ENCODE measurements at places on chromosomes 16 and 17.
A peak's percentile ranks its signal among the peaks of the same experiment; 100 is the strongest.

GRCh38 chr17:32722733-32723132 is 154.2 kb downstream of the MYO1D start:
- DNase-seq, result no peak

- DNase-seq, result no peak
Observed at GRCh38 chr17:79201119-79201518, 126.5 kb downstream of the ENGASE start.

GRCh38 chr17:65888649-65889048 is 303.3 kb downstream of the CEP112 start:
- no peak for DNase-seq

GRCh38 chr16:86025706-86026105 is 126.7 kb downstream of the IRF8 start:
- DNase-seq, result no peak

GRCh38 chr17:4345581-4346252 is 20.8 kb downstream of the UBE2G1 start:
- DNase-seq, result no peak

GRCh38 chr17:39196808-39197291 is 619 bp downstream of the CACNB1 start:
- DNase-seq, result no peak

DNA sequence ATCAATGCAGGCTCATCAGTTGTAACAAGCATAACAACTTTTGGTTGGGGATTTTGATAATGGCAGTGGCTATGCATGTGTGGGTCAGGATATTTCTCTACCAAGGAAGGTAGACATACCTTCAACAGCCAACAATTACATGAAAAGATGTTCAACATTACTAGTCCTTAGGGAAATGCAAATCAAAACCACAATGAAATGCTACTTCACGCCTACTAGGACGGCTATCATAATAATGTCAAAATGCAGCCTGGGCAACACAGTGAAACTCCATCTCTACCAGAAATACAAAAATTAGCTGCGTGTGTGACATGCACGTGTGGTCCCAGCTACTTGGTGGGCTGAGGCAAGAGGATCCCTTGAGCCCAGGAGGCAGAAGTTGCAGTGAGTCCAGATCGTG is 7.3 kb upstream of the SLC5A10 start:
- no peak for DNase-seq

DNA sequence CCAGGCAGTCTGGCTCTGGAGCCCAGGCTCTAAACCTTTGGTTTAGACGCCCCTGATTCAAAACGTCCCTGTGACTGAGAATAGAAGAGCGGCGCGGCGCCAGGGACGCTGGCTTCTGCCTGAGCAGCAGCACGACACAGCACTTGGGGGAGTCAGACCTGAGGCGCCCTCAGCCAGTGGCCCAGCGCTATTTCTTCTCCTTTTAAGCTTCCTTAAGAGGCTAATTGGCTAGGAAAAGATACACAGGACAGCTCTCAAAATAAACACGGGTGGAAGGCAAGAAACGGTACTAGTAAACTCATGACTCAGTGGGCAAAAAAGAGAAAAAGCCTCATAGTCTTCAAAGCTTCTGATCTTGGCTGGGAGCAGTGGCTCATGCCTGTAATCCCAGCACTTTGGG is 34.9 kb downstream of the GTF3C1 start:
- no peak for DNase-seq

DNA sequence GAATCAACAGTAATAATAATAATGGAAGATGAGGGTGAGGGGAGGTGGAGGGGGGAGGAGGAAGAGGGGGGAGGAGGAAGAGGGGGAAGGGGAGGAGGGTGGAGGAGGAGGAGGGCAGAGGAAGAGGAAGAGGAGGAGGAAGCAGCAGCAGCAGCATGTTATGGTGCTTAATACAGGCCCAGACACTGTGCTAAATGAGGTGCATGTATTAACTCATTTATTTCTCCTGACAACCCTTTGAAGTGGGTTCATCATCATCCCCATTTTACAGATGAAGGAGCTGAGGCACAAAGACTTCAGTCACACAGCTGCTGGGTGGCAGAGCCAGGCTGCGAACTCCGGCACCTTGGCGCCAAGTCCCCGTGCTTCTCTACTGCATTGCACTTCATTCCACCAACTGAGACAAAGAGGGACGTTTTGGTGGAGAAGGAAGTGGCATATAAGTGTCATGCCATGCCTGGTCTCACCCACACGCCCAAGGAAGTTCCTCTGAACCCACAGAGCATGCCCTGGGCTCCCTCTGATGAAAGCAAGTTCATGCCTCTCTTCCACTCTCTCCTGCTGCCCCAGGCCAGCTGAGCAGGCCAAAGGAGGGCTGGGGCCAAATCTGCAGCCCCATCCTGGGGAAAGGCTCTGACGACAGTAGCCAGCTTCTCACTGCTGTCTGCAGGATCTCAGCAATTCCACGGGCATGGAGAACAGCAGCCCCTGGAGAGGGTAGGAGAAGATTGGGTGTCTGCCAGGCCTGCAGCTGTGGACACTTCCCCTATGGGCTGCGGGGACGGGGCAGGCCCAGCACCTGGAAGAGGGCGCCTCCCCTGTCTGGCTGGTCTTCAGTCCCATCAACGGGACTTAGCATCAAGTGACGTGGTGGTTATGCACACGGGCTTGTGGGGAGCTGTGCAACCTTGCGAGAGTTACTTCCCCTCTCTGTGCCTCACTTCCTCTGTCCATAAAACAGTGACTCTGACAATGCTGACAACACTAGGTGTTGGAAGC is 21.8 kb downstream of the XYLT1 start:
- no peak for DNase-seq

DNA sequence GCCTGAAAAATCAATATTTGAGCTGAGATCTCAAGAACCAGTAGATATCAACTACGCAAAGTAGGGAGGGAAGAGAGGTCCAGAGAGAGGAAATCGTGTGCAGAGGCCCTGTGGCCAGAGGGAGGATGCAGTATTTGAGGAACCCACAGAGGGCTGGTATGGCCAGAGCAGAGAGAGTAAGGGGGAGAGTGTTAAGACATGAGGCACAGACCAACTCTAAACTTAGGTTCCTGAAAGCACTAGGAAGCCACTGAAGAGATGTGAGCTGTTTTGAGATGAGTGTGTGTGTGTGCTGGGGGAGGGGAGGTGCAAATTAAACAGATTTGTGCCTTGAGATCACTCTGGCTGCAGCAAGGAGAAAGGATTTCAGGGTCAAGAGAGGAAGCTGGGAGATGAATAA is 10.9 kb downstream of the SLC13A2 start:
- no peak for DNase-seq

DNA sequence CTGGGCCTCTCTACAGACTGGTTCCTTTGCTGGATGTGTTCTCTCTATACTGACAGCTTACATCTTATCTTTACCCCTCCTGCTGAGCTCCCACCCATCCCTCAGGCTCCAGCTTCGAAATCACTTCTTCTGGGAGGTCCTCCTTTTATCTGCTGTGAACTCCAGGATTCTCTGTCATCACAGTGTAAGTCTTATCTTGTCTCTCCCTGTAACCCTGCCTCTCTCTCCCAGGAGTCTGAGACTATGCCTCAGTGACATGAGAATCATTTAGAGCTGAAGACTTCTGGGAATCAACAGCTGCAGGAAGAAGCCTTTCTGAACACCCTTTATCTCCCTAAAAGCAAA is 148.1 kb upstream of the HS3ST3A1 start:
- no peak for DNase-seq

DNA sequence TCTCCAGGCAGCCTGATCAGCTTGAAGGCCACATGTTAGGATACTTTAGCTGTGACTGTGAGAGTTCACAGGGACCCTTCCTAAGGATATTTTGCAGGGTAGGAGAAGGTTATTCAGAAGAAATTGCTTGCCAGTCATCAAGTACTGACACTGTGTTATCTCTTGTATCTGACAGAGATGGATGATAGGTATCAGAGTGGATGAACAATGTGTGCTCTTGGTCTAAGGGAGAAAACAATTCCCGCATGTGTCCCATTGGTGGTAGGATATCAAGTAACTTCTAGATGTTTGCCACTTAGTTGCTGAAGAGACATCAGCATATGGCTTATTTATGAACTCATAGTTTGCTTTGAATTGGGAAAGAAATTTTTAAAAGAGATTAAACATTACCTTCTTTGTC is 219.3 kb downstream of the SPECC1 start:
- DNase-seq, result no peak

- DNase-seq, result no peak
Observed at GRCh38 chr17:9360677-9361081, 214.9 kb downstream of the STX8 start.

GRCh38 chr16:79909571-79909970 is 309.0 kb upstream of the MAF start:
- no peak for DNase-seq

DNA sequence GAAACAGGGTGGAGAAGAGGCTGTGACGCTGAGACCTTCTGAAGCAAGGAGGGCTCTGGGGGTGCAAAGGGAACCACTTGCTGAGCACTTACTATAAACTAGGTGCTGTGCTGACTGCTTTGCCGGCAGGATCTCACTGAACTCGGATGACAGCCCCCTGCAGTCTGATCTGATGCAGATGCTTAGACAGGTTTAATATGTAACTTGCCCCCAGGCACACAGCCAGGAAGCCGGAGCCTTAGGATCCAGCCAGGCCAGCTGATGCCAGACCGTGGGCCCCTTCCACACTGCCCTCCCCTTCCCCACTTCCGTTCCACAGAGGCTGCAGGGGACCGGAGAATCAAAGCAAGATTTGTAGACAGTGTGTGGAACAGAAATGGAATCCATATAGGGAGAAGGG is 23.1 kb downstream of the SPACA3 start:
- no peak for DNase-seq

- DNase-seq, result no peak
Observed at GRCh38 chr17:64773836-64774761, 112.0 kb upstream of the SMURF2 start.

GRCh38 chr16:60230666-60231065 is 1496.5 kb upstream of the GOT2 start:
- no peak for DNase-seq

- DNase-seq, result no peak
Observed at GRCh38 chr17:62998166-62998565, 32.1 kb downstream of the TANC2 start.

DNA sequence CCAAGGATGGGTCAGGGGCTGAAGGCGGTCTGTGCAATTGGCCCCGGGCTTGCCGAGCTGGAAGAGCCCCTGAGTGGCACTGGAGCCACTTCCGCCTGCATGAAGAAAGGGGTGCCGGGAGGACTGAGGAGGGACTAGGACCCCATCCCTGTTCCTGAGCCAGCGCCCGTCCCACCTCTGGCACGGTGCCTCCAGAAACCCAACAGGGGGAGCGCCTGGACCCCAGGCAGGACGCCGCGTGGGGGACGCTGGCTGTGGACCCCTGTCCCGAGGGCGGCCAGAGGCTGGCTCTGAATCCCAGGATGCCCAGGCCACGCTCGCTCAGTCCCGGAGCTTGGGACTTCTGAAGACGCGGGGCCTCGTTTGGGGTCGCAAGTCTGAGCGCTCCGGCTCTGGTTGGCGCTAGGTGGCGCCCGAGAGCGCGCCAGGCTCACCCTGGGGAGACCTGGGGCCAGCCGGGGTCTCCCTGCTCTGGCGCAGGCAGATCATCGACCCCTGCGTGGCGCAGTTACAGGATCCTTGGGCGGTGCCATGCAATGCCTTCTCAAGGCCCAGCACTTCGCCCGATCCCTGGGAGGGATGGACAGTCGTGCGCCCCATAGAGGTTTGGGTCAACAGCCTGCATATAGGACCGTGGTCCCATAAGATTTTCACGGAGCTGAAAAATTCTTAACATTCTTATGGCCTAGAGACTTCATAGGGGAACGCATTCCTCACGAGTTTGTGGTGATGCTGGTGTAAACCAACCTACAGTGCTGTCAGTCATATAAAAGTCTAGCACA is 58.5 kb upstream of the CREBBP start:
- DNase-seq, result peak; percentile 59

GRCh38 chr16:65947951-65948350 is 418.5 kb upstream of the CDH5 start:
- no peak for DNase-seq

DNA sequence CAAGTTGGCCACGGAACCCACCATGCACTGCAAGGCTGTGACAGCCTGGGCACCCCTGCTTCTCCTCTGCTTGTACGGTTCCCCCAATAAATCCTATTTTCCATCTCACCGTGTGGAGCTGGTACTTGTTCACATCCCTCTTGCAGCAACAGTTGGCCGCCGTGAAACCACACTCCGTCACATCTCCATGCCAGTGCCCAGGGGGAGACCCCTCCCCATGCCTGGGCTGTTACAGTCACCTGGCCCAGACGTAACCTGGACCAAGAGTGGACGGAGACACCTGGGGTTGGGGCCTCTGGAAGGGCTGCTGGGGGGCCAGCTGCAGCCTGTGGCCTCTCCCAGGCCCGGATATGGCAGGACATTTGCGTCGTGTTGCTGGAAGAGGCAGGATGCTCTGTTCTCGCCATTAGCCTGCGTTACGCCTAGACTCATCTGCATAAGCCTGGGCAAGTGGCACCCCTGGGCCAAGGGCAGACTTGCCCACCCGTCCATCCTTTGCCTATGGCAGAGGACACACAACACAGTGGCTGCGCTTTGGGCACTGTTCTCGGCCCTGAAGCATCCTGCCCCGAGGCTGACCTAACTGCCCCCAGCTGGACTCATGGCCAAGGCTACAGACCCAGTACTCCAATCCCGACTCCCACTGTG is 14.2 kb upstream of the KREMEN2 start:
- DNase-seq, result no peak

GRCh38 chr16:24668481-24669061 is 60.9 kb upstream of the TNRC6A start:
- no peak for DNase-seq

- DNase-seq, result no peak
Observed at GRCh38 chr16:84650062-84650991, 2.0 kb downstream of the KLHL36 start.

GRCh38 chr17:48970865-48971687 is 2.7 kb upstream of the GIP start:
- no peak for DNase-seq

DNA sequence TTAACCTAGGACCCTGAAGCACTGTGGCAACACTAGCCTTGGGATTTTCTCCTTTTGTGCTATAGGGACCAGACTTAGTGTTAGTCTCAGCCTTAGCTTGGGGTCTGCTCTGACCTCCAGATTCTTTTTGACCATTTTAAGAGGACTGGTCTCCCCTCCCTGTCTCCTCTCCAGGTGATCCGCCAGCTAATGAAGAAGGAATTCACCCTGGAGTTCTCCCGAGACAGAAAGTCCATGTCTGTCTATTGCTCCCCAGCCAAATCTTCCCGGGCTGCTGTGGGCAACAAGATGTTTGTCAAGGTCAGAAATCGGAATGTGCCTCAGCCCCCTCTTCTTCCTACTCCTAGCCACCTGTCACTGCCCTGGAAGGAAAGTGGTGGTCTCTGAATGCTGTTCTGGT is 19.5 kb downstream of the ATP2A1 start:
- DNase-seq, result no peak

DNA sequence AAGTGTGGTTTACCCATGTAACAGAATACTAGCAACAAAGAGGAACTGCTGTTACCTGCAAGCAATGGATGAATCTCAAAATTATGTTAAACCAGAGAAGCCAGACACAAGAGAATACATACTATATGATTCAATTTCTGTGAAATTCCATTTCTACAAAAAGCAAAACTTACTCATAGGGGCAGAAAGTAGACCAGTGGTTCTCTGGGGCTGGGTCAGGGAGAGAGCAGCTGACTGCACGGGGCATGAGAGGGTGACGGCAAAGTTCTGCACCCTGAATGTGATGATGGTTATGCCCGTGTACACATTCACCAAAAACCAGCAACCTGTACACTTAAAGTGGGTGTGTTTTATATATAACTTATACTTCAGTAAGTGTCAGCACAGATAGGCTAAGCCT is 3.1 kb downstream of the ZNF843 start:
- DNase-seq, result no peak

All from activated CD8-positive, alpha-beta memory T cell treated with anti-CD3 and anti-CD28 coated beads for 1 hour (primary cell).